ENCODE measurements at places on chromosomes 1 and 21.
A peak's percentile ranks its signal among the peaks of the same experiment; 100 is the strongest.

DNA sequence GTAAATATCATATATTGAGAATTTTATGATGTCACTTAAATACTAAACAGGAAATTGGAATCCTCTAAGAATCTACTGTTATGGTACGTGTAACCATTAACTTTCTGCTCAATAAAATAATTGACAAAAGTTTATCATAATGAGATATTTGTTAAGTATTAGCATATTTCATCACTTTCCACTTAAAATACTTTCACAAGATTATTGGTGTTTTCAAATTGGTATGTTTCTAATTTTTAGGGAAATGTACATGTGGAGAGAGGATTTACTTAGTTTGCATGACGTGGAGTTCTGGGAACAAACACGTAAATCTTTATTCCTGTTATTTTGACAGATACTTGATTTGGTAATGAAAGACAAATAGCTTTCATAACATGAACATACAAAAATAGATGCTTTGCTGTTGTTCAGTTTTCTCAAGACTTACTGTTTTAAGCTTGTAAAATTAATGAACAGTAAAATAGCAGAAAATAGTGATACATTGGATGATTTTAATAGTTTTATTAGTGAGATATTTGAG lies 1.6 kb downstream of the SRSF11 start:
- no peak for DNase-seq

DNA sequence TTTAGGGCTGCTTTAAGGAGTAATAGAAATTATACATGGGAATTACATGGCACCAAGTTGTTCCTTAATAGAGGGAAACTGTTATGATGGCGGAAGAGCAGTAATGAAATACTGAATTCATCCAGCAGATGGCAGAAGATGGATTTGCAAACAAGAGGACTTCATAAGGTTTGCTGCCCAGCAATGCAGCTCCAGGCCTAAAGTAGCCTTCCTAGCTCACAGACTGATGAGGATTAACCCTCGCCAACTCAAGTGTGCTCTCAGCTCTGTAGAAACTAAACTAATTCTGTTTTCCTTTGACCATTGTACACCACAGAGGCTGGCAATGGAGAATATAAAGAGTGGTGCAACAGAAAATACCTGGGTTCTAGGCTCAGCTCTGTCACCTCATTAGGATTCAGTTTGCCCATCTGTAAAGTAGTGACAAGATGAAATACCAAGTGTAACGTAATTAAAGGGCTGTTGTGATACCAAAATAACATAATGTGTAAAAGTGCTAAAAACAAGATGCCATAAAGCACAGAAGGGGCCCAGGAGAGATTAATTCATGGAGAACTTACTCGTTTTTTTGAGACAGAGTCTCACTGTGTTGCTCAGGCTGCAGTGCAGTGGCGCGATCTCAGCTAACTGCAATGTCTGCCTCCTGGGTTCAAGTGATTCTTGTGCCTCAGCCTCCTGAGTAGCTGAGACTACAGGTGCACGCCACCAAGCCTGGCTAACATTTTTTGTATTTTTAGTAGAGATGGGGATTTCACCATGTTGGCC lies 102.4 kb upstream of the SERBP1 start:
- peak; percentile 69 for DNase-seq

DNA sequence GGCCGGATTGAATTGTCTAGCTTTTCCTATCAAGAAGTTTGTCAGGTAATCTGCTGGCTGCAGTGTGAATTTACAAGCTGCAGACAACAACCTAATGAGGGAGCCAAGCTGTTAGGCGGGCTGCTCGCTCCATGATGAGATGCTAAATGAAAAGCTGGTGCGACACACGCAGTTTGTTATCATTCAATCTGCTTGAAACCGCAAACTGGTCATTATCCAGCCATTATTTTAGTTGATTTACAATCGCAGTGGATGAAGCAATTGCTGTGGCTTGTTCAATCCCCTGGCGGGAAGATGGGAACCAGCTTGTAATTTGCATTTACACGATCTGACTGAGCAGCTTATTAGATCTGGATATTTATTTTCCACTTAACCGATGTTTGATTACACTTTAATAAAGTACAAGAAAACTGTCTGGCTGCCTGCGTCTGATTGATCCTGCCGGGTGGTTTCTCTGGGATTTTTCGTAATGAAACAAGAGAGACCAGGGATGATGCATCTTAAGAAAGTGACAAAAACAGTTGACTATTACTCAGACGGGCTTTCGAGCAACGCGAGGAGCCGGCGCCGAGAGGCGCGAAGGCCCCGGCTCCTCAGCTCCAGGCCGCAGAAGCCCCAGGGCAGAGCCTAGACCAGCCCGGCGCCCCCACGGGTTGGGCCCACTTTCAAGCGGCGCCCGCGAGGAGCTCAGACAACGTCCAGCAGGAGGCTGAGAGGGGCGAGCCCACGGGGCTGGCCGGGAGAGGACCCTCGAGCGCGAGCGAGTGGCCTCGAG lies 118.0 kb upstream of the BARHL2 start:
- no peak for DNase-seq

GRCh38 chr1:248788327-248788726 lies 32.8 kb upstream of the LYPD8 start:
- DNase-seq, result no peak

DNA sequence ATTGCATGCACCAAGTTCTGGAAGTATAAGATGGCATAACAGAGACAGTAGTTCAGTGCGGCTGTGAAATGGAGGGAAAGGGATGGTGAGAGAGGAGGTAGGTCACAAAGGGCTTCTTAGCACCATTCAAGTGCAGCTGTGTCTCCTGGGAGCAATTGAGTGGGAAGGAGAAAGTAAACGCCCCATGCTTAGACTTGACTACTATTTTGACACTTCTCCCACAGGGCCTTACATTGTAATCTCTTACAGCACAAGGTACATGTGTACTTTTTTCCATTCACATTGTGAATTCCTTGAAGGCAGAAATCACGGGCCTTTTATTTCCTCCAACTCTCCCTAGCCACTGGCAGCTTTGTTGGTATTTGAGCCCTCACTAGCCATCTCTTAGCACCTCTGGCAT lies 239.6 kb upstream of the FOXD3 start:
- DNase-seq, result no peak

GRCh38 chr1:12342401-12343003 lies 112.7 kb downstream of the VPS13D start:
- no peak for DNase-seq

DNA sequence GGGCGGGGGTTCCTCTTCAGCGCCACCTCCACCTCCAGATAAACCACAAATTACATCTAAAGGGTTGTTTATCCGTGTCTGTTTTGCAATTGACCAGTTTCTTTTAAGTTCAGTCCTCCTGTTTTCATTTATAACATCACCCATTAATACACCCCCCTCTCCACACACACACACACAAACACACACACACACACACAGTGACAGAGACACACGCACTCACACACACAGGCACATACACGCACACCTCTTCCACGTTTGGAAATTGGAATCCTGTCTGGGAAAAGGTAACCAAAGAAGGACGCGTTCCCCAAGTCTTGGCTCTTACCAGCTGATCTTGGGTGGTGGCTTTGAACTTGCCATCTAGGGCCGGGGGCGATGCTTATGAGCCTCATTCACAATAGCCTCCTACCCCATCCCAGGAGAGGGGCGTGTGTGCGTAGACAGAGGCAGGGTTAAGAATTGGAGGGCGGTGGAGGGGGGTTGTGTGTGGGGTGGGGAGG lies 442 bp upstream of the CSMD2 start:
- no peak for DNase-seq

All from HTR-8/SVneo (cell line).